Stimulated activated CD4-positive, alpha-beta T cell treated with anti-CD3 and anti-CD28 coated beads, TNF-alpha, amount 100 ng/mL, for 24 hours (primary cell): ENCODE measurements at places on chromosomes 7 and 10.

- no peak for DNase-seq
Measured at GRCh38 chr7:115449689-115450088, 527.8 kb downstream of the MDFIC start.

DNA sequence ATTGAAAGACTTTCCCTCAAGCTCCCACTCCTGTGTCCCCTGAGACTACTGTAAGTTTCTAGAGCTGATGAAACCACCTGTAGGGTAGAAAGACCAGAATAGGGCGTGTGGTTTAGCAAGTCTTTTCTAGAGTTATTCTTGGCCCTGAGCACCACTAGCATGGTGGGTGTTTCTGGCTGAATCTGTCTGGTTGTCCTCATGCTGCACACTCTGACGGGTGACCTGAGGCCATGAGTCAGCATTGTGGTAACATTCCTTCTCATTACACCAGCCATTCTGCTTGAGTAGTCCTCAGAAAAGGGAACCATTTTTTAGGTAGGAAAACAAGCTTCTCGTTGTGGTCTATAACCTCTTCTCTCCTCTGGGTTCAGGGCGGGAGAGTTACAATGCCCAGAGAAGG is 250.3 kb downstream of the SNX13 start:
- no peak for DNase-seq

DNA sequence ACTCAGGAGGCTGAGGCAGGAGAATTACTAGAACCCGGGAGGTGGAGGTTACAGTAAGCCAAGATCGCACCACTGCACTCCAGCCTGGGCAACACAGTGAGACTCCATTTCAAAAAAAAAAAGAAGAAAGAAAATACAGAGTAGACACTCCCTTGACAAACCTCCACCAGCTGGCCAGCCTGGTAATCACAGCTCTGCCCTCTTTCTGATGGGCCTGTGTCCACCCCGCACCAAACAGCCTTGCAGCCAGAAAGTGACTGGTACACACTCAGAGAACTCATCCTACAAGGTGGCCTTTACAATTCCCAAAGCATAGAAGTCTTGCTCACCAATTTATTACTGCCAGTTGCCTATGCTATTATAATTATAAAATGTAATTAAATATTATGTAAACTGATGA is 66.6 kb downstream of the COBL start:
- DNase-seq, result no peak

GRCh38 chr7:82109288-82109687 is 334.3 kb downstream of the CACNA2D1 start:
- no peak for DNase-seq

GRCh38 chr10:59872892-59873463 is 33.4 kb downstream of the CCDC6 start:
- DNase-seq, result no peak

- DNase-seq, result no peak
Measured at GRCh38 chr7:86931439-86931838, 128.0 kb downstream of the ELAPOR2 start.

GRCh38 chr7:3725155-3726059 is 424.4 kb downstream of the SDK1 start:
- DNase-seq, result no peak

- DNase-seq, result peak; percentile 95
Measured at GRCh38 chr10:102132563-102133372, at the start of gene PPRC1. TSS of gene PPRC1 (plus strand) at chr10:102133040. CDS start at chr10:102133069, 29 bp downstream.

- DNase-seq, result no peak
Measured at GRCh38 chr7:44987996-44988395, 9.2 kb upstream of the MYO1G start.

GRCh38 chr10:79170226-79170752 is 101.5 kb downstream of the ZMIZ1 start:
- DNase-seq, result no peak

GRCh38 chr10:17710181-17710580 is 41.8 kb upstream of the TMEM236 start:
- no peak for DNase-seq

DNA sequence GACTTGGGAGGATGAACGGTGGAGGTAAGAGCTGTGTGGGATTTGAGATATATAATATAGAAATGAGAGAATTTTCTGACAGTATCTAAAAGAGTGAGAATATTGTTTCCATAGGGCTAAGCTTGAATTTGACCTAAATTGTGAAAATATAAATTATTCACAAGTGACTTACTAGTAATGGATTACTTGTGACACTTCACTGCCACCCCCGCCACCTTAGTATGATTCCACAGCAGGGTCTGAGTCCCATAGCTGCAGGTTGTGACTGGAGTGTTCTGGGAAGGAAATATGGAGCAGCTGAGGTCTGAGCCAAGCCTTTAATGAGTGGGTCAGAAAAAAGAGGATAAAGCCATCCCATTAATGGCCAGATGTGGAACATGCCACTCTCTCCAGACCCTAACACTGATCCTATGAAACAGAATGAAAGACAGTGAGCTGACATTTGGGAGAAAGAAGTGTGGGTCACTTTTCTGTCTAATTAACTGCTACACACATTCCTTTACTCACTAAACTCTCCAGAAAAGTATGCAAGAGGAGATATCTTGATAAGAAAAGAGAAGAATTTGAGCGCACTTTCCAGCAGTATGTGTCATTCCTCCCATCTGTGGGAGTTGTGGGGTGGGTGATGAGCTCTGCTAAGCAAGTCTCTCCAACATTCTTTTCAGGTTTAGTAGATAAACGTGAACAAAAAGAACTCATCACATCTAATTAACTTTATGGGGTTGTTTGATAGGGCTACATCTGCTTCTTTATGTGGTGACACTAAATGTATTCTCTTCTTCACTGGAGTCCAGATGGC is 1193.4 kb downstream of the SORCS3 start:
- no peak for DNase-seq

DNA sequence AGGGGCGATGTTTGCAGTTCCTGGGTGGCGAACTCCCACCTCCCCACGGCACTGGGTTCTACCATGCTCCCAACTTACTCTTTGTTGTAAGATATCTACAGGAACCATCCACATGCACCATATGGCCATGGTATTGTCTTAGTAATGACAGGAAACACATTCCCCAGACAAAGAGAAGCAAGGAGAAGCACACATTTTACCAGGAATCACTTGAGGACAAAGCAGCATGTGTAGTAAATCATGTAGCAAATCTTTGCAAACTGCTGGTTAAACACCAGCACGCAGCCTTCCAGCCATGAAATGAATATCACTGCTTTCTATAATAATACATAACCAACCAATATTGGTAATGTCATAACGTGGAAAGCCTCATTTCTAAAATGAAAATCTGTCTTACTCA is 101.2 kb downstream of the NRP1 start:
- DNase-seq, result no peak

DNA sequence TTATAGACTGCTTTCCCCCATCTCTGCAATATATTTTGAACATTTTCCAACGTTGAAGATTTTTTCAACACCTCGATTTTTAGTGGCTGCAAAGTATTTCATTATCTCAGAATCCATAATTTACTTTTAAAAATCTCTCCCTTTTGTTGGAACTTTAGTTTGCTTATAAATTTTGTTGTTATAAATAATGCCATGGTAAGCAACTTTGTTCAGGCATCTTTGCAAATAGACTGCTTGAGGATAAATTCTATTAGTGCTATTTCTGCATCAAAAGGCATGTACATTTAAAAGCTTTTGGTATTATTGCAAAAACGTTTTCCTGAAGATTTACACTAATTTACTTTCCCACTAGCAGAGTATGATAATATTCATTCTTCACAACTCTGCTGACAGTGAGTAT is 79.4 kb downstream of the TMEM178B start:
- DNase-seq, result no peak

GRCh38 chr7:19982841-19983835 is 209.7 kb upstream of the TMEM196 start:
- DNase-seq, result no peak
